ENCODE measurements at places on chromosomes 3 and 15. TPM values are rescaled to one million over a fixed set of nuclear protein-coding genes. Genes with fewer than 3 reads are reported as not detected.

Gene GOLGA6L7
- not detected for total RNA-seq

Gene LCTL
- 2.2 TPM for total RNA-seq

Gene DPPA4
- total RNA-seq: 0.10 TPM

Gene CSPG4
- 31.4 TPM for total RNA-seq

DNA sequence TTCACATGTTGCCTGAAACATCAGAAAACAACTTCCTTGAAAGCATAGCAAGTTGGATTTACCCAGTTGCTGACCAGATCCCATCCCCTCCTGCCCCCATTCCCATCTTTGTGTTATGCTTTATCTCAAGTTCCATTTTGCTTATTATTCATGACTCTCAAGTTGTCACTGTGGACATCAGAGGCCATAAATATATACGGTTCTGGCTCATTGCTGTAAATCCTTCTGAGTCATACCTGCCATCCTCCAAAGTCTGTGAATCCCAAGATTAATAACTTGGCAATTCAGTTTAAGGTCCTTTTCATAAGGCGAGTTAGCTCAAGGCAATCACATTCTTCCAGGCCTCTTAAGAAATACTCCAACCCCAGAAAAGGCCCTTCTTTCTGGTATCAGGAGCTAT, 126.2 kb upstream of the C2CD4B start:
- no peak for DNase-seq

GRCh38 chr15:44790215-44790614, 53.9 kb downstream of the TRIM69 start:
- DNase-seq: no peak

- no peak for DNase-seq
Observed at GRCh38 chr3:122481390-122481789, 33.3 kb downstream of the KPNA1 start.
